Myometrial cell (primary cell): ENCODE measurements at places on chromosomes 5 and 9. TPM values are rescaled to one million over a fixed set of nuclear protein-coding genes. Genes with fewer than 3 reads are reported as not detected.

Gene LECT2
- not detected in 2 replicates for total RNA-seq

Gene NTNG2
- under 0.01 and 0.58 TPM in 2 replicates for total RNA-seq

Gene CORO2A
- total RNA-seq: 1.2 and 1.8 TPM in 2 replicates

Gene GLDC
- 1.8 and 4.0 TPM in 2 replicates for total RNA-seq

Gene MEF2C
- 2.6 and 3.7 TPM in 2 replicates for total RNA-seq

Gene SOHLH1
- total RNA-seq: not detected in 2 replicates

Gene NEUROG1
- not detected in 2 replicates for total RNA-seq

Gene ZNF883
- total RNA-seq: 1.7 and 3.7 TPM in 2 replicates

Gene RGP1
- 13.1 and 15.9 TPM in 2 replicates for total RNA-seq

Gene GAPT
- not detected in 2 replicates for total RNA-seq

Gene SH3GL2
- not detected in 2 replicates for total RNA-seq

Gene IRX1
- total RNA-seq: not detected in 2 replicates

Gene TLX3
- not detected in 2 replicates for total RNA-seq

Gene TRPM3
- total RNA-seq: under 0.01 and 10.6 TPM in 2 replicates

Gene TAF1L
- not detected in 2 replicates for total RNA-seq

Gene GPX8
- total RNA-seq: 149 and 187 TPM in 2 replicates

Gene ZFP37
- total RNA-seq: 0.29 and 1.9 TPM in 2 replicates

Gene HDAC3
- total RNA-seq: 55.1 and 67.2 TPM in 2 replicates

Gene PARP8
- total RNA-seq: 1.4 and 3.2 TPM in 2 replicates

Gene GFRA3
- not detected in 2 replicates for total RNA-seq

Gene AGXT2
- not detected in 2 replicates for total RNA-seq

Gene LCN12
- total RNA-seq: not detected in 2 replicates

Gene SLC4A9
- total RNA-seq: not detected in 2 replicates

Gene GMCL2
- not detected in 2 replicates for total RNA-seq

Gene CDX1
- total RNA-seq: not detected in 2 replicates

Gene VCP
- total RNA-seq: 392 and 396 TPM in 2 replicates

Gene STX17
- total RNA-seq: 11.8 and 12.2 TPM in 2 replicates

Gene MORN5
- not detected in 2 replicates for total RNA-seq

Gene CARTPT
- total RNA-seq: not detected in 2 replicates

Gene NR5A1
- total RNA-seq: not detected in 2 replicates

Gene PCDHGA10
- 4.3 and 4.6 TPM in 2 replicates for total RNA-seq

Gene IFNA13
- total RNA-seq: not detected in 2 replicates

Gene CSNK1G3
- 19.6 and 32.8 TPM in 2 replicates for total RNA-seq

Gene SH3PXD2B
- total RNA-seq: 16.7 and 19.8 TPM in 2 replicates

Gene ALDH1B1
- total RNA-seq: 28.2 and 35.7 TPM in 2 replicates

Gene RGS3
- total RNA-seq: 35.6 and 35.7 TPM in 2 replicates

Gene BSPRY
- total RNA-seq: not detected in 2 replicates

Gene RIMOC1
- 12.1 and 14.9 TPM in 2 replicates for total RNA-seq

Gene CDO1
- 1.7 and 4.6 TPM in 2 replicates for total RNA-seq

Gene RICTOR
- 7.2 and 11.2 TPM in 2 replicates for total RNA-seq

Gene INSL4
- not detected in 2 replicates for total RNA-seq

Gene FOXD4L5
- not detected in 2 replicates for total RNA-seq

Gene TLE1
- 22.5 and 28.5 TPM in 2 replicates for total RNA-seq

Gene LYRM7
- 10.8 and 14.4 TPM in 2 replicates for total RNA-seq

Gene KYAT1
- total RNA-seq: 19.1 and 25.7 TPM in 2 replicates

Gene CYLC2
- total RNA-seq: not detected in 2 replicates

Gene SLC36A3
- total RNA-seq: not detected in 2 replicates

Gene CCNB1
- 241 and 262 TPM in 2 replicates for total RNA-seq

Gene OR13J1
- total RNA-seq: not detected in 2 replicates

Gene ABLIM3
- total RNA-seq: 42.9 and 47.0 TPM in 2 replicates

Gene IFNA2
- total RNA-seq: not detected in 2 replicates

Gene SLC6A7
- not detected in 2 replicates for total RNA-seq

Gene C5orf46
- total RNA-seq: not detected in 2 replicates

Gene MTRR
- total RNA-seq: 27.6 and 27.7 TPM in 2 replicates

Gene CCL27
- total RNA-seq: 0.58 TPM in 1 of 2 replicates, not detected in the other

Gene PCDHA11
- total RNA-seq: not detected in 2 replicates

Gene FGFR4
- total RNA-seq: 0.29 and 1.6 TPM in 2 replicates

Gene SMIM27
- total RNA-seq: 2.8 and 9.2 TPM in 2 replicates
